CD4-positive, alpha-beta memory T cell (primary cell): ENCODE measurements at places on chromosomes 3 and 15. TPM values are rescaled to one million over a fixed set of nuclear protein-coding genes. Genes with fewer than 3 reads are reported as not detected.

DNA sequence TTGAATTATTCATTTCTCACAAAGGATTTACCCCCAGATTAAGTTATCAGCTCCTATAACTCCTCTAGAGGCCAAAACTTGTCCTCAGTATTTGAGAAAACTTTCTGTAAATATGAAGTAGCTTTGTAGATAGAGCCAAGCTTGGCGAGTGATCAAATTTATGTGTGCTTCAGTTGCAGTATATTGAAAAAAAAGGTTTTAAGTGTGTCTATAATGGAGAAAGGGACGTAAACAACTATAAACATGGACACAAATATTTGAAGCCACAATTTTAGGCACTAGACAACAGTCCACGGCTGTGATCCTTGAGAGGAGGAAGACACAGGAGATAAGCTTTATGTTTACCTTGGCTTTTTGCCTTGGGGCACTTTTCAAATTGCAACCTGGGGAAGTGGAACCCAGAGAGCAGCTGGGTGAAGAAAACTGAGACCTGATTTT is 118.7 kb downstream of the THRB start:
- DNase-seq: no peak

GRCh38 chr3:99755831-99756230 is 61.8 kb upstream of the CMSS1 start:
- DNase-seq: no peak

DNA sequence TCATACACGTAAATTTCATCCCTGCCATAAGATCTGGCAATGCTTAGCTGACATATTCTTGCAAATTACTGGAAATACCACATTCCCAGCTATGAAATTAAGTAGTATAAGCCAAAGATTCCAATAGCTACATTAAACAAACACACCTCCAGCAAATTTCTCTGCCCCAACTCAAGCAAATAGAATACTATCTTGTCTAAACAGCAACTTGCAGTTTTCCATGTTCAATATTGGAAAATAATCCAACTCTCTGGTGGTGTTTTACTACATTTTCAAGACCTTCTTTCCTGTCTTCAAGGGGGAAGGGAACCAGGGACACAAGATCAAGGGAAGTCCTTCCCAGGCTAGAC is 268.7 kb downstream of the TBL1XR1 start:
- no peak for DNase-seq

Gene GOLGA8H
- total RNA-seq: not detected

DNA sequence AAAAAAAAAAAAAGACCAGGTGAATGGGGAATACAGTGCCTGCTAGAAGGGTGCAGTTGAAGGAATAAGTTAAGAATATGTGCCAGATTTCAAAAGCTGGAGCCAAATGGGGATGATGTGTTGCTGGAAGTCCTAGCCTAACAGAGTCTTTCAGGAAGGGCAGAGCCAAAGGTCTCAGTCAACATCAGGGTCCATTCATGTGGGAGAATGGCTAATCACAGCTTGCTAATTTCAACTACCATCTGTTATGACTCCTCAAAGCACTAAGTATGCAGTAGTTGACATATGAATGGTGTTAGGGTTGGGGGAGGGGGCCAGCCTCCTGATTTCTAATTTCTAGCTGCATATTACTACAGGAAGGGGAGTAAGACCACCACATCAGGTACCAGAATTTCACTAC is 4.4 kb downstream of the ZBTB38 start:
- no peak for DNase-seq

DNA sequence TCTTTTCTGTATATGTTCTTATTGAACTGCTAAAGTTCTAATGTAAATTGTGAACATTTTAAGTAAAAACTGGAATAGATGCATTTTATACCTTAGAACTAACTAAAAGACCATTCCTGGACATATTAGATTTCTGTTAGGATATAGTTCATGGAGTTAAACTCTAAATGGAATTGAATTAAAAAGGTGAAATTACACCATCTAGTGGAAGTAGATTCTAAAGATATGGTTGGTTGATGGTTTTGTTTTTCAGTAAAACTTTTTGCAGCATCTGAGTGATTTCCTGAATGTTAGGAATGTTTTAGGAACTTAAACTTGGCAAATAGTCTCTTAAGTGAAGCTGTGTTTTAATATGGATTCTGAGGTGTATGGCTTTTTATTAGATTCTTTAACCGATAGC is 96.8 kb downstream of the SLMAP start:
- DNase-seq: no peak

- DNase-seq: no peak
Observed at GRCh38 chr15:68341760-68342725, 64.5 kb downstream of the FEM1B start.

GRCh38 chr3:65830948-65831732 is 207.6 kb downstream of the MAGI1 start:
- DNase-seq: no peak
